ENCODE measurements at places on chromosomes 2 and 18.

GRCh38 chr2:15797231-15797938 is 143.0 kb upstream of the MYCN start:
- DNase-seq: peak; percentile 14

- DNase-seq: no peak
These were observed 71.5 kb upstream of the GPC1 start for GRCh38 chr2:240363746-240364581.

GRCh38 chr18:710418-711300 is 1.8 kb downstream of the ENOSF1 start:
- DNase-seq: no peak

DNA sequence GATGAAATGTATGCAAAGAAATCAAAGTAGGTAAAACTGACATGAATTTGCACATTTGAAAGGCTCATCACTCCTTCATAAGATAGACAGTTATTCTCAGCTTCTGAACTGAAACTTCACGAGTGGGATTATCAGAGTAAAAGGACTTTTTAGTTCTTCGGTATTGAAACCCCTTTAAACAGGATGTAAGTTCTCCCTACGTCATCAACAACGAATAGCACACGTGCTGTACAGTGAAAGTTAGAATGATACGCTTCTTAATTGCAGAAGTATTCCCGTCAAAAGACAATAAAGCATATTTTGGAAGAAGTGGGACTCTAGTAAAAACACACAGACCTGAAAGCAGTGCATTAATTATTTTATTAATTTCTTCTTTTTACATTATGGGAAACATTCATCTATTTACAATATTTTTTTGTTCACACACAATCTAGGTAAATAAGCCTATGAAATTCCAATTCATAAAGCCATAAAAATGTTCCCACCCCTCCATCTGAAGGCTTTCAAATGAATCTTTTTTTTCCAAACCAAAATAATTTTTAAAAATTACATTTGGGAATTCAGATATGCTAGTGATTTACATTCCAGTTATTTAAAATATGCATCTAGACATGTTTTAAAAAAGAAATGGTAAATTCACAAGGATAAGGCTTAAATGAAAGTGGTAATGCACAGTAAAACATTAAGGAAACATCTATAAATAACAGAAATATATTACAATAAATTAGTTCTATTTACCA is 45.9 kb downstream of the TGIF1 start:
- no peak for DNase-seq

GRCh38 chr2:96869822-96870625 is at the start of gene SEMA4C:
SEMA4C (minus strand) TSS chr2:96870080; CDS start chr2:96867886, 2,194 bp downstream.
- DNase-seq: peak; percentile 38

DNA sequence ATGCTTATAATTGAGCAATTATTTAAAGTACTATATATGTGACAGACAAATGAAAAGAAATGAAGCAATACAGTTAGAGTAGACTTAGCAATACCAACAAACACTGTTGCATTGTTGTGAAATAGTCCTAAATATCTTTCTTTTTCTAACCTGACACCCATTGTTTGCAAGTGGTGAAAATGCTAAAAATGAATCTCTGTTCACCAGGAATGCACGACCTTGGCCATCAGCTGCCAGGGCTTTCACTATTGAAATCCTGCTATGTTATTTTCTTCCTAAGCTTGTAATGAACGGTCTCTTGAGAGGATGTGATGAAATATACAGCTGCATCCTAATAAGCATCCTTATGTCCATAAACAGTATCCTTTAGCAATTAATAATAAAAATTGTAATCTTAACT is 136.2 kb upstream of the MGAT5 start:
- DNase-seq: no peak
